ENCODE measurements at places on chromosomes 6 and 20.

DNA sequence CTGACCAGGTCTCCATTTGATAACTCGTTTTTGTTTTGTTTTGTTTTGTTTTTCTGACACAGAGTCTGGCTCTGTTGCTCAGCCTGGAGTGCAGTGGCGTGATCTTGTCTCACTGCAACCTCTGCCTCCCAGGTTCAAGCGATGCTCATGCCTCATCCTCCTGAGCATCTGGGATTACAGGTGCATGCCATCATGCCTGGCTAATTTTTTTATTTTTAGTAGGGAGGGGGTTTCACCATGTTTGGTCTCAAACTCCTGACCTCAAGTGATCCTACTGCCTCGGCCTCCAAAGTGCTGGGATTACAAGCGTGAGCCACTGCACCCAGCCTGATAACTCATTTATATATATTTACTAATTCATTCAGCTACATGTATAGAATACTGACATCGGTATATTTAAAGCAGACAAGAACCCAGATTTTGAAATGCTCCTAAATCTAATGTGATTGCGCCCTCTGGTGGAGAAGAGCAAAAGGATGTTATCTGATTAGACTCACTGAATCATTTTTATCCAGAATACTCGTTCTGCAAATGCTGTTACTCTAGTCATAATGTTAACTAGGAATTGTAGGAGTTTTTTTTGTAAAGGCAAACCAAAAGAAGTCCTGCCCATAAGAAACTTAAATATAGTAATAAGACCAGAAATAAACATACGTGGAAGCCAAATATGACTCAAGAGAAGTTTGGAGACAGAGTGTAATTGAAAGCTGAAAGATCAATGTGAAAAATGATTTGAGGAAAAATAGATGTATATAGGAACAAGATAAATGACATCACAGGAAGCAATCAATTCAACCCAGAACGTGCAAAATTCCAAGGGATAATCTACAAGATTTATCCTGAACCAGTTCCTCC is 5.3 kb upstream of the COL12A1 start:
- DNase-seq: peak; percentile 56

- DNase-seq: no peak
These were observed 43.5 kb downstream of the IBTK start for GRCh38 chr6:82204020-82204419.

DNA sequence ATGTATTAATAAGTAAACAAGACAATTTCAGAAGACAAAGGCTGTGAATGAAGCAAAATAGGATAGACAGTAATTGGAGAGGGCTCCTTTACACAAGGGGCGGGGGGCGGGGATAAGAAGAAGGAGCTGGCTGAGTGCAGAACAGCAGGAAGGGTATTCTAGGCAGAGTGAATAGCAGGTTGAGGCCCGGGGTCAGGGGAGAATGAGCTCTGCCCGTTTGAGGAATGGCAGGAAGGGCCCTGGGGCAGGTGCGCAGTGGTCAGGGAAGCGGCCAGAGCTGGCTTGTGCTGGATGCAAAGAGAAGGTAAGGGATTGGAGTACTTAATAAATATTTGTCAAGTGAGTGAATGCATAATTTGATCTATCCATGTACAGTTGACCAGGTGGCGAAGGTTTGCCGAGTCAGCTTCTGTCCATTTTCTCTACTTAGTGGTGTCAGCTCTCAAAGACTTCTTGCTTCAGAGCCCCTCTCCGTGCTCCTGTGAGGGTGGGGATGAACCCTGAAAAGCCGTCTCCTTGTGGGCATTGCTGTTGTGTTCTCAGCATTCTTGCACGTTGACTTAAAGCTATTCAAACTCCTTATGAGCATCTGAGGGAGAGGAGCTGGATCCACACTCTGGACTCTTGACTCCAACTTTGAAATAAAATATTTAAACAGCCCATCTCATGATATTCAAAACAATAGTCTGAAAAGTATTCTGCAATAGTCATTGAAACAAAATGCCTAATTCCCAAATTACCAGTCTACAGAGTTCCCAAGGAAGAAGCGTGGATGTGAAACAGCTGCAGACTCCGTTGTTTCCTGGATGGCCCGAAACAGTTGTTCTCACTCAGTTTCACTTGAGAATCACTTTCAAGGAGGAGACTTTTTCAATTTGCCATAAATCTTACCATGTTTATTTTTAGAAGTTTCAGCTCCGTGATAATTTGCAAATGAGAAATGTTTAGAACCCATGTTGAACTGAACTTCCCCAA is 105.1 kb downstream of the EDN3 start:
- DNase-seq: no peak

GRCh38 chr6:150759483-150759882 is 106.0 kb upstream of the MTHFD1L start:
- DNase-seq: no peak

DNA sequence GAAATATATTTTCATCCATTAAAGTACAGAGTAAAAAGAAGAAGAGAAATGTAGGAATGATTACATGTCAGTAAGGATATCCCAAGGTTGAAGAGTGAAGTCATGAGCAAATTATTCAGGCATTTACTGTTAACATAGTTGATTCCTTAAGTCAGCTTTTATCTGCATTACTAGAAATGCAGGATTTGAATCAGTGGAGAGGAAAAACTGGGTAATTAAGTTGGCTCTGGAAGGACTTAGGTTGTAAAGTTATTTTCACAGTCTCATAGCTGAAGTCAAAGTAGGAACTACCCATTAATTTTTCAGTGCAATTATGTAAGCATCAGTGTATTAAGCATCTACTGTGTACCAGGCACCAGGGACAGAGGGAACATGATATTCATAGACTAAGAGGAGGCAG is 7.8 kb downstream of the NAA20 start:
- no peak for DNase-seq

DNA sequence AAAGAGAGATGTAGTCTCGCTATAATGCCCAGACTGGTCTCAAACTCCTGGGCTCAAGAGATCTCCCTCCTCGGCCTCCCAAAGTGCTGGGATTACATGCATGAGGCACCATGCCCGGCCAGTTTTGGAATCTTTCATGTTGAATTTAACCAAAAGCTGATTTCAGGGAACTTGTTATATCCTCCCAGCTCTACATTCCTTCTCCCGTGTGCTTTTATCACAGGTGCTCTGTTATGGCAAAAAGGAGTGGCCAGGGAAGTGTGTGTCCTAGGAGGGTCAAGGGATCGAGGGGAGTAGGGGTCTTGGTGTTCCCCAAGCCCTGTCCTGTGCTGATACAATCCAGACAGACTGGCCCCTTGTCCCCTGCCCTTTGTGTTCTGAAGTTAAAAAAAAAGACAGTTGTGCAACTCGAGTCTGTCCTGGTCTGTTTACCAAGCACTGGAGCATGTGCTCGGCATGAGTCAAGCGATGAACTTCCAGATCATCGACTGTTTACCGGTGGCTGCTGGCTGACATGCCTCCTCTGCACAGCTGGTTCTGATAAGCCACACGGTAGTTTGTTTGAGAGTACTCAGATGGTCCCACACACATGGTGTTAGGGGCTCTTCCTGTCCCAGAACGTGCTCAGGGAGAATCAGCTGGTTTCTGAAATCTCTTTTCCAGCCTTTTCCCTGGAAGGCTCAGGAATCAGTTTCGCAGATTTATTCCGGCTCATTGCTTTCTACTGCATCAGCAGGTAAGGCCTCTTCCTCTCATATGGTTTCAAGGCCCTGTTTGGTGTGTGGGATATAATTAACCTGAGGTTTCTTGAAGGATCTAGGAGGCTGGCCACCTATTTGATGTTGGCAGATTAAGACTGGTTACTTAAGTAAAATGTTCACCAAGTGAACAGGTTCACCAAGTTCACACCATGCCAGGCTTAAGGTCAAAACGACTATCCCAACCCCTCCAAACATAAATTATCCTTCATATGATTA is 52.6 kb upstream of the NAA20 start:
- DNase-seq: no peak

DNA sequence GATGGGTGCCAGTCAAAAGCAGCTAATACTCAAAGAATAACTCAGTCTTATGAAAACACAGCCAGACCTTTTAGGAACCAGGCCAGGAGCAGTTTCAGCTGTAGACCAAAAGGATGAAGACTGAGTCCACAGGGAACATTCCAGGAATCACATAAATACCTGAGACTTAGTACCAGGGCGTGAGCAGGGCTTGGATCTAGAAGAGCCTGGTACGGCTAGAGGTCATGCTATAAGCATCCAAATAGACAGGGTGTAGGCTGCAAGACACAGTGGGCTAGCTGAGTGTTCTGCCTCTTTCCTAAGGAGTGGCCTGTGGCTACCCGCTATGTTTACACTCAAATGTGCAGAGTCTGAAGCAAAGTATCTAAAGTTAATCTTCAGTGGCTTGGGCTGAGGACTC is 29.5 kb upstream of the LRRC1 start:
- no peak for DNase-seq

GRCh38 chr6:169957351-169957963 is 206.0 kb downstream of the ERMARD start:
- DNase-seq: no peak

DNA sequence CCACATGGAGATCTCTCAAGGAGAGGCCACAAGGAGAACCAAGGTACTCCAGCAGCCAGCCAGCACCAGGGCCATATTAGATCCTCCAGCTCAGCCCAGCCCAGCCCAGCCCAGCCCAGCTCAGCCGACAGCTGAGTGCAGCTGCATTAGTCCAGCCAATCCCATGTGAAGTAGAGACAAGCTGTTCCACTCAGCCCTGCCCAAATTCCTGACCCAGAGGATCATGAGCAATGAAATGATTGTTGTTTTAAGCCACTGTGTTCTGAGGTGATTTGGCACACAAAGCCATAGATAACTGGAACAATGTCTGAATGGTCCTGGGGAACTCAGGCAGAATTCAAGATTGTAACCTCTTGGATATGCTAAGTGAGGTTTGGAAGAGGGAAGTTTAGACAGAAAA is 59.5 kb upstream of the BMP2 start:
- DNase-seq: no peak

- no peak for DNase-seq
These were observed 1.6 kb downstream of the HLA-DQB1 start for GRCh38 chr6:32664827-32665362.

DNA sequence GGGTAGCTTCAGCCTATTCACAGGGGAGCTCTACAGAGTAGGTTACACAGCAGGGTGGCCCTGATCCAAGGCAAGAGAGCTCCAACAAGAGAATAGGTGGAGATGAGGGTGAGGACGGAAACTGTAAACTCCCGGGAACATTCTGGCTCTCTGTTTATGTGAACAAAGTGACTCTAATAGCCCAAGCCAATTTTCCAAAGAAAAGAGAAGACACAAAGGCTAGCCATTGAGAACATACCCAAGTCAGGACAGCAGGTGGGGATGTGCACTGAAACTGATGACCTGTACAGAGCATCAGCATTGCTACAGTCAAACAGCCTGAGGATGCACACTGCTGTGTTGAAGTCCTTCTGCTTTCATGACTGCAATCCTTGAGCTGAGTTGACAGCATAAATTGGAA is 136.0 kb upstream of the TOP1 start:
- no peak for DNase-seq

GRCh38 chr6:45923831-45924391 is 91.7 kb downstream of the CLIC5 start:
- no peak for DNase-seq
